ENCODE measurements at places on chromosomes 2 and 18.

- DNase-seq = no peak
Observed at GRCh38 chr2:19758658-19759057, 143.1 kb downstream of the TTC32 start.

- no peak for DNase-seq
Observed at GRCh38 chr2:38214209-38214717, 138.3 kb upstream of the CYP1B1 start.

- DNase-seq = no peak
Observed at GRCh38 chr2:19380532-19380931, 22.1 kb upstream of the OSR1 start.

- no peak for DNase-seq
Observed at GRCh38 chr2:195586062-195586714, 70.8 kb upstream of the SLC39A10 start.

- no peak for DNase-seq
Observed at GRCh38 chr2:3588084-3588483, 6.8 kb upstream of the COLEC11 start.

DNA sequence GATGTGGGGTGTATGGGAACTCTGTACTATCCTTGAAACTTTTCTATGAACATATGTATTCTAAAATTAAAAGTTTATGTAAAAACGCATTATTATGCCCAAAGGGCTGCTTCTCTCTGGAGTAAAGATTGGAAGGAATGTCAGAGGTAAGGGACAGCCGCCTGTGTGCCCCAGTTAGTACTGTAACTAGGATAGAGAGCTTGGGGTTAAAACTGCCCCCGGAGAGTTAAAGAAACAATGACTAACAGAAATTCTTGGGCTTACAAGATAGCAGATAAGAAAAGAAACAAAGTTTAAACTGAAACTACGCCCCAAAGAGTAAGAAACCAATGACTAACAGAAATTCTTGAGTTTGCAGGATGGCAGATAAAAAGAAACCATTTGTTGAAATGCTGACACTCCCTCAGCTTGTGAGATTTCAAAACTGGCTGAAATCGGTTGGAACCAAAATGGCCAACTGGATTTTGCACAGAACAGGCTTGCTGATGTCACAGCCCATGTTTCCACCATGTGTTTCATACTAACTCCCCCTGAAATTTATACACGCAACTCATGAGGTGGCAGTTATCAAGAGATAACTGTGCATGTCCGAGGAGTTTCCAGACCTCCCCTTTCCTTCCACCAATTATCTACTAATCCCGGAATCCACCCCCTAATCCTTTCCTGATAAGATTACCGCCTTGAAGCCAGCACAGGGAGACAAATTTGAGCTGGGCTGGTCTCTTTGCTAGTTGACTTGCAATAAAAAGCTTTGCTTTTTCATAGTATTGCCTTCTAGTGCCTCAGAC is 8.7 kb upstream of the TXNDC2 start:
- no peak for DNase-seq

GRCh38 chr2:128641421-128642080 is 322.9 kb upstream of the HS6ST1 start:
- DNase-seq = no peak

DNA sequence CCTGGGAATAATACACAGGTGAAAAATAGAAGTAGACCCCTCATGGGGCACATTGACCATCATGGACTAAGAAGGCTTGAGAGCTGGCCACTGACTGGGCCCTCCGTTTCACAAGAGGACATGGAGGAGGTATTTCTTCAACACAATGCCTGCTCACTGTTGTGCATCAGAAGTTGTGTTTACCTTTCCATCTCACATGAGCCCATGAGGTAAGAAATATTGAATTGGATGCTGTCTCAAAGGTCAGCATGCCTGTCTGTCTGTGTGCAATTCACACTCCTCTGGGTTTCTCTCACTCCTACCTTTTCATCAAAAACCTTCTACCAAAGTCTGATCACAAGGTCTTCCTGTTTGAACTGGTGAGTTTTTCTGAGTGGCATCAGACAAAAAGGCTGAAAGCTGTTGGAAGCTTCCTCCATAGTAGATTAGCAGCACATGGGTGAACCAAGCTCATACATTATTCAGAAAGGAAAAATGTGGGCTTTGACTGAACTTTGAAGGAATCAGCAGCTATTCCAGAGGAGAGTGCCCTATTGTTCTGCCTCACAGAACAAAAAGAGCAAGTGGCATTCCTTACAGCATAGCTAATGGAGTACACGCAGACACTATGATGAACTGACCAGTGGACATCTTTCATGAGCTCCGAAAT is 143.2 kb upstream of the RND3 start:
- DNase-seq = no peak

DNA sequence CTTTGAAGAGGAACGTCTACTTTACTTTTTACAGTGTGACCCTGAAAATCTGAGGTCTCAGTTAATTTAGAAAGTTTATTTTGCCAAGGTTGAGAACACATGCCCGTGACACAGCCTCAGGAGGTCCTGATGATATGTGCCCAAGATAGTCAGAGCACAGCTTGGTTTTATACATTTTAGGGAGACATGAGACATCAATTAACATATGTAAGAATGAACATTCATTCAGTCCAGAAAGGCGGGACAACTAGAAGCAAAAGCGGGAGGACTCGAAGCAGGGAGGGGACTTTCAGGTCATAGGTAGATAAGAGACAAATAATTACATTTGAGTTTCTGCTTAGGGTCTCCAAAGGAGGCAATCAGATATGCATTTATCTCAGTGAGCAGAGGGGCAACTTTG is 23.7 kb downstream of the ELMOD3 start:
- no peak for DNase-seq

DNA sequence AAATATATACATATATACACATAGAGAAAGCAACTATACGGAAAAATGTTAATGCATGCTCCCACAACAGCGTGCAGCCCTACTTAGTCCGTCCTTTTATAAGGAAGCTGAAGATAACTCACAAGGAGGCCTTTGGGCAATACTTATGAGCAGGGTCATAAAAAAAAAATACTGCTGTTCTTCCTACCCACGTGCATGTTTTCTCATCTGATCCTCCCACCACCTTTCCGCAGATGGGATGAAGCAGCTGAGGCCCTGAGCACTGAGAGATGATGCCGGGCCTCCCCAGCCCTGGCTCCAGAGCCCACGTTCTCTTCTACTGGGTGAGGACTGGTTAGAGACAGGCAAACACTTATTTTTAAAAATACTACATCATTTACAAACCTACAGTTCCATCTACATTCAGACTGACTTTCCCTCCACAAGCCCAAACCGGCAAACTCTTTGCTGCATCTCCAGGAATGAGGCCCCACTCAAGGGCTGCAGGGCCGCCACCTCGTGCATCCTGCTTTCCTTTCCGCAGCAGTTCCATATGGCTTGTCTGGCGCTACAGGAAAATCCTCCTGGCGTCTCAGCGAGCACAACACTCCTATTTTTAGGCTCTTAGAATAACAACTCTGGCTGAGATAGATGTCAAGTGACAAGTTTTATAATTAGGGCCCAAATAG is 41.6 kb downstream of the TBC1D8 start:
- DNase-seq = no peak

Data from activated effector memory CD4-positive, alpha-beta T cell treated with anti-CD3 and anti-CD28 coated beads, Interleukin-2, amount 50 U/mL, for 16 hours (primary cell).